Stimulated activated CD4-positive, alpha-beta T cell treated with anti-CD3 and anti-CD28 coated beads, Interleukin-15, amount 100 ng/mL, for 48 hours (primary cell): ENCODE measurements at places on chromosomes 2 and 18.

DNA sequence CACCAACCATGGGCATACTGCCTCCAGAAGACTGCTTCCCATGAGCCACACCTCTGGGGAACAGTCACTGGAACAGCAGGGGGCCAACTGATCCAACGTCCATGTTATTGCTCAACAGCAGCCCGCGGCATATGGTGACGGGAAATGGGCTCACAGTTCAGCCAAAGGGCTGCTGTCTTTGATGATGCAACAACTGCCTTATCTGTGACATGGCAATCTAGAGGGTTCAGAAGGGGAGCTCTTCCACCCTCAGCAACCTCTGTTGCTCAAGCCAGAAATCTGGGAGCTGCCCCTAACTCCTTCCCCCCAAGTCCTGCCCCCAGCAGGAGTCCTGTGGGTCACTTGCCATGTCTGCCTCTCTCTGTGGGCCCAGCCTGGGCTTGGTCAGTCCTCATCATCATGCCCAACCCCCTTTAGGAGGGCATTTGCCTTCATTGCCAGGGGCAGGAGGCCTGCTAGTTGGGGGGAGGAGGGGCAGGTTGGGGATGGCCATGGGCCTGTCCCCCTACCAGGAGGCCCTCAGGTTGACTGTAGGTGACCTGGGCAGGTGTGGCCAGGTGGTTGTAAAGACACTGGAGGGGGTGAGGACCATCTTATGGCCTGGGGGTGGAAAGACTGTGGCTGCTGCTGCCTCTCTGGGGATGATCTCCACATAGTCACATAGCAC lies 212.9 kb downstream of the CYP26B1 start:
- DNase-seq, result no peak

- no peak for DNase-seq
Observed at GRCh38 chr2:112641701-112642100, 4.0 kb upstream of the SLC20A1 start.

- DNase-seq, result no peak
Observed at GRCh38 chr18:68520406-68521075, 194.4 kb downstream of the TMX3 start.

- DNase-seq, result no peak
Observed at GRCh38 chr2:8510519-8510918, 171.3 kb upstream of the ID2 start.

DNA sequence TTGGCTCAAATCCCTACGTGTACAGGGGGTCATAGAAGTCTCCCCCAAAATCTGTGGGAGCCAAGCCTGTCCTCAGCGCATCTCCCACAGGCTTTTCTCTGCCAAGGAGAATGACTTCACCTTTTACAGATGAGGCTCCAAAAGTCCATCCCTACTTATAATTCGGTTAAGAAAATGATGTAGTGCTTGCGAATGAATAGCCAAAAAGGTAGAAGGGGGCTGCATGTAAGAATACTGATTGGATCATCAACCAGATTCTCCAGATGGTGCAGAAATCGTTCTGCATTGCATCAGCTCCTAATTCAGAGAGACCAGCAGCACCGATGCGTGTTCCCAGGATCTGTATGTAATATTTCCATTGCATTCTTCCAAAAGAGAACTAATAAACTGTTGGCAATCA lies 91.9 kb downstream of the EPHA4 start:
- no peak for DNase-seq

- no peak for DNase-seq
Observed at GRCh38 chr18:6661692-6662415, 67.7 kb upstream of the ARHGAP28 start.

- DNase-seq, result no peak
Observed at GRCh38 chr2:183383854-183384253, 259.6 kb downstream of the NUP35 start.

- DNase-seq, result no peak
Observed at GRCh38 chr18:66895631-66896030, 291.7 kb upstream of the CDH19 start.

GRCh38 chr18:58221060-58221725 lies 177.2 kb downstream of the NEDD4L start:
- no peak for DNase-seq
